ENCODE measurements at places on chromosomes 2 and 18. TPM values are rescaled to one million over a fixed set of nuclear protein-coding genes. Genes with fewer than 3 reads are reported as not detected.
A peak's percentile ranks its signal among the peaks of the same experiment; 100 is the strongest.

DNA sequence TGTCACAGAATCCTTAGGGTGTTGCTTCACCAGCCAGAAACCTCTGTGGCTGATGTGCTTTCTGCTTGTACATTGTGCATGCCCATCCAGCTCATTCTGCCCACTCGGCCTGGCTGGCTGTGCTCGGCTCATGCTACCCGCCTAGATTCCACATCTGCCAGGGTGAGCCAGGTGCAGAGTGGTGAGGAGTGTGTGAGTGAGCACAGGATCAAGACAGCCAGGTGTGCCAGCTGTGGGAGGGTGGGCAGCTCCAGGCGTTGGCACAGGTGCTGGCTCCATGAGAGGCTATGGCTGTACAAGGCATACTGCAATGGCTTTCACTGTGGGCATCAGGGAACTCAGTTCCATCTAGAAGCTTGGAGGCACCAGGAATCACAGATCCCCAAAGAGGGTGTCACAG lies 1321.8 kb upstream of the CRIM1 start:
- DNase-seq: no peak

DNA sequence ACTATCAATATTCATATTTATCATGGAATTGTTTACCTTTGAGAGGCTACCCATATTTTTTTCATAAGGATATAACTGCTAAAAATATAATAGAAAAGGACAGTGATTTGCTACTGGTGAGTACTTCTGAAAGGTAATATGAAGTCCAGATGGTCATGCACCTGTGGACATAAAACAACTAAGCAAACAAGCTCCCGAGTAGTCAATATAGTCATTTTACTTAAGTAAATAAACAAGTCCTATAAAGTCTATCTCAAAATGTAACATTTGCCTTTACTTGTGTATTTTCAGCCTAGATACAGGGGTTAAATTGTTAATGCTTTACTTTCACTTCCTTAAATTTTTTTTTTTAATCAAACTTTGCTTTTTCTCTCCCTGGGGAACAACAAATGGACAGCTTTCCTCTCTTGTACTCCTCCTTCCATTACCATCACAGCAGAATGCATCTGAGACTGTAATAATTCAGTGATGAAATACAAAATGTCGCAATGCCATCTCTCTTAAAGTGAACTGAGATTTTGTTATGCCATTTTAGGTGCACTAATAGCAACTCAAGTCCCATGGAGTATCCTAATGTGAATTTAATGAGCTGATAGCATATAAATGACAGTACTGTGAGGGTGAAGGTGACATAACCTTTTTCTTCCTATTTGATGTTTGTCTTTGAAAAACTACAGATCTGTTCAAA lies 1325.4 kb upstream of the ZEB2 start:
- DNase-seq: no peak

DNA sequence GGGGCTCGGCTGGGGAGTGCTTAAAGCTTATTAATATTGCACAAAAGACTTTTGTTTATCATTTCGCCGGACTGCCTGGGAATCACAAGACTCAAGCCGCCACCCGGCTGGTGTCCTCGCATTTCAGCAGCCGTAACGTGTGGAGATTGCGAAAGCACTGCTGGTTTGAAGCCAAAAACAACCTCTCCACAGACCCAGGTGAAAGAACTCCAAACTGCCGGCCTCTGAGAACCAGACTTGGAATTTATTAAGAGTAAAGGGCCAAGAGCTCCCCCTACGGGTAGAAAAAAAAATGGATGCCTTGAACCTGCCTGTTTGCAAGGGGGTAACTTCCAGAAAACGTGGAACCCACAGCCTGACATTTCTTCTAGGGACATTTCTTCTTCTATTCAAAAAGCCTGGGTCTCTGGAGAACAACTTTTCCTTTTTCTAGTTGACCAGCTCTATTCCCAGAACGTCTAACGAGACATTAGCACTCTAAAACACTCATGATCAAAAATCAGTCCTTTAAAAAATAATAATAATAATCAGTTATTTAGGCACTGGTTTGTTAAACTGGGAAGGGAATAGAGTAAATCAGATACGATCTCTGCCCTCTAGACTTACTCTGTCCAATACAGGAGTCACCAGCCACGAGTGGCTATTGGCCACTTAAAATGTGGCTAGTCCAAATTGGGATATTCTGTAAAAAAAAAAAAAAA lies 216.3 kb downstream of the C1D start:
- peak; percentile 63 for DNase-seq

DNA sequence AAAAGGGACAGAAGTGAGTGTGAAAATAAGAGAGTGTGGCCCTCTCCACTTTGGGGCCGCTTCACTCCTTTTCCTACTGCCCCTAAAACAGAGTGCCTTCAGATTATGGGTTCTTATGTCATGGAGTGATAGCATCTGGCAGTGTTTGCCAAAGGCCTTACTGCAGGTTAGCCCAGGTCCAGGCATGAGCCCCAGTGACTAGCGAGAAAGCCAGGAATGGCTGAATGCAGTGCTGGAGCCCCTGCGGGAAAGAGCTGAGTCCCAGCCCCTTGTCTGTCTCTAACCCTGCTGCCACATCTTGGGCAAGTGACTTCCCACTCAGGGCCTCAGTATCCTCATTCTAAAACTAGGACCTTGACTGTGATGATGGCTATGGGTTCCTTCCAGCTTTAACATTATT lies 6.0 kb downstream of the IGFBP5 start:
- DNase-seq: no peak

DNA sequence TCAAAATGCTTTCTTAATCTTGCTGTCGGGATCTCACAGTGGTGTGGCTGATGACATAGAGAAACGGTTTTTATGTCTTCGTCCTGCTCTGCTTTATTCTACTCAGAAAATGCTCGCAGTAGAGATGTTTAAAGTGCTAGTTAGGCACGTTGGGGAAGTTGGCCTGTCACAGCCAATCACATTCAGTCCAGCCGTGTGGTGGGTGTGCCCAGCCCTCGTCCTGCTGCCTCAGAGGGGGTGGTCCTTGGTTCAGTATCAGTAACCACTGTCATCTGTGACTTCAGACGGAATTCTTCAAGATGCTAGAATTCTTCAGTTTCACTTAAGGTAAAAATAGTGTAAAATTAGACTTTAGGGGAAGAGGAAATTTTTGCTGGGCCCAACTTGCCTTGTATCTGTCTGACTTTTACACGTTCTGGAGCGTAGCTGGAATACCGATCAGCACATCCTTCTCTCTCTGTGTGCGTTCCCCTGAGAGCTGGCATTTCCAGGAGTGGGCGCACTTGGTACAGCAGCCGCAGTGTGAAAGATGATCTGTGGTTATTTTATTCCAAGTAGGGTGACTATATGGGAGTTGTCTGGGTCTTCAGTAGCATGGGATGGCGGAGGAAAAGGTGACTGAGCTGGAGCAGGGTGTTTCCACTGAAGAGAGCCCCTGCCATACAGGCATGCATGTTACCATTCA lies 18.5 kb downstream of the TRAF3IP1 start:
- no peak for DNase-seq

DNA sequence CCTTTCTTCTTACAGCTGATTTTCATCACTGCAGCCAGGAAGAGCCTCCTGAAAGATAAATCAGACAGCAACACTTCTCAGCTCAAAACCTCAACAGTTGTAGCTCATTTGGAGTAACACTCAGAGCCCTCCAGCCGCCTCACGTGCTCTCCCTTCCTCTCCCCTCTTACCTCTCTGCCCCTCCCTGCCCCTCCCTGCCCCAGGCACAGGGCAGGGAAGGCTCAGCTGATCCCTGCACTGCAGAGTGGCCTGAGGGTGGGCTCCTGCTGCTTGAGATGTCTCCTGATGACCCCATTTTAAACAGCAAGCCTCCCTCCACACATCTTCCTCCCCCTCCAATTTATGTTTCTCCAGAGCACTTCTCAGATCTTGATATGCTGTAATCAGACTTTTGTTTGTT lies 54.4 kb downstream of the SH3YL1 start:
- no peak for DNase-seq

The GNAL gene
- 1.1 TPM for total RNA-seq

The VSNL1 gene
- 15.8 TPM for total RNA-seq
